ENCODE measurements at places on chromosomes 1 and 21.

DNA sequence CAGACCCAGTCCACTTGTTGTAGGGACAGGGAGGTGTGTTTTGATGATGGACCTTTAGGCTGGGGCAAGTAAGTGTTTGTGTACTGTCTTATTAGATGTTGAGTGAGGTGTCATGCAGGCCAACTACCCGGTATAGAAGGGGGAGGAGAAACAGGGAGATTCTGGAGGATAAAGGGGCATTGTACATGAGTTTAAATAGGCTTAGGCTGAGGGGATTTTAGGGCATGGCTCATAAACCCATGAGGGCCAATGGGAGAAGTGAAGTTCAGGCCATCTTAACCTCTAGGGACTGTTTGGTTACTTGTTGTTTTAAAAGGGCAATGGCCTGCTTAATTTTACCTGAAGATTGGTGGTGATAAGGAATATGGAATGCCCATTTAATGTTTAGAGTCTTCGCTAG is 38.2 kb upstream of the PLA2G5 start:
- no peak for DNase-seq

DNA sequence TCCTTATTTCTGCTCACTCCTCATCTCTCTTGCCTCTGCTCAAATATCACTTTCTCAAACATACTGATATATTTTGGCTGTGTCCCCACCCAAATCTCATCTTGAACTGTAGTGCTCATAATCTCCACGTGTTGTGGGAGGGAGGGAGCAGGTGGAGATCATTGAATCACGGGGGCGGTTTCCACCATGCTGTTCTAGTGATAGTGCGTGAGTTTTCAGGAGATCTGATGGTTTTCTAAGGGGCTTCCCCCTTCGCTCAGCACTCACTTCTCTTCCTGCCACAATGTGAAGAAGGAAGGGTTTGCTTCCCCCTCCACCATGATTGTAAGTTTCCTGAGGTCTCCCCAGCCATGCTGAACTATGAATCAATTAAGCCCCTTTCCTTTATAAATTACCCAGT is 26.6 kb downstream of the ZBTB8OS start:
- peak; percentile 35 for DNase-seq

GRCh38 chr1:7693662-7694061 is 77.4 kb upstream of the VAMP3 start:
- no peak for DNase-seq

GRCh38 chr1:109441069-109441468 is 14.8 kb upstream of the PSMA5 start:
- no peak for DNase-seq

DNA sequence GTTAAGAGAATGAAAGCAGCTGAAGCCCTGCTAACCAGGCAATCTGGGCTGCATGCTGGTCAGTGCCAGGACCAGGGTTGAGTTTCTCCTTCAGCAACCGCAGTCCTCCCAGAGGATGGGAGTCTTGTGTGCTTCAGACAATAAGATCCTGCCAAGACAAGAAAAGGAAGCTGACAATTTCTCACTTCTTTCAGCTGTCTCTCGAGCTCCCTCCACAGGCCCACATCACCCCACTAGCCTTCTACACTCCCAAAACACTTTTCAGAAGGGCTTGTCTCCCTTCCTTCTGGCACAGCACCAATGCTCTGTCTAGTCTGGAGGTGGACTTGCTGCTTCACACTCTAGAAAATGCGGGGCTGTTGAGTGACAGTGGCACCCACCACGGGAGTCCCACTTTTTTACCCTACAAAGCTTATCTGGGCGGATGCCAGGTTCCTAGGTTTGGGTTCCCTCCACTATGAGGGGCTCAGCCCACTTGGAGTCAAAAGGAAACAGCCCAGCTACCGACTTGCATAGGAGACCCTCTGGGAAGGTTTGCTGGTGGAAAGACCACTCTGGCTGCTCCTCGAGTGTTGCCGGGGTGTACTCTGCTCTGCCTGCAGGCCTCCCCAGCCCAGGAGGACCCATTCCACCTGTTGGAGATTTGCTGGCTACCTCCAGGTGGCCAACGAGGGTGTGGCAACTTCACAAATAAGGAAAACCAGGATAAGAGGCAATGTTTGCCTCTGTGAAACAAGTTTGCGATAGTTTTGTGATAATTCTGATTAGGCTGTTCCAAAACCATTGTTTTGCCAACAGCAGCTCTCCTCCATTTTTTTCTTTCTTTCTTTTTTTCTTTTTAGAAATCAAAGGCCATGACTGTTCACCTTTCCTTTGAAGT is 68.9 kb downstream of the TENT5C start:
- DNase-seq = peak; percentile 47

- no peak for DNase-seq
Measured at GRCh38 chr1:216140730-216141524, 282.3 kb downstream of the USH2A start.

GRCh38 chr1:56287721-56288120 is 291.6 kb downstream of the PLPP3 start:
- DNase-seq = no peak

DNA sequence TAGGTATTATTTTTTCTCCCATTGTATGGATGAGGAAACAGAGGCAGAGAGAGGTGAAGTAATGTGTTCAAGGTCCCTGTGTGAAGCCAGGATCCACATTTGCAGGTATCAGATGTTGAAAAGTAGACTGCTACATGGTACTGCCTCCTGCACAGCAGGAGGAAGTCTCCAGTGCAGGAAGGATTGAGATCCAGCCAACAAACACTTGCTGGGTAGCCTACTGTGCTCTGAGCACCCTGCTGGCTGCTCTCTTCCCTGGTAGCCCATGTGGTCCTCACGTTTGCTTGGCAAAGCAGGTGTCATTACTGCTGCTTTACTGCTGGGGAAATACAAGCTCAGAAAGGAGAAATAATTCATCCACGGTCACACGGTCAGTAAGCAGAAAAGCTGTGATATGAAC is 21.3 kb upstream of the GRIK3 start:
- no peak for DNase-seq

DNA sequence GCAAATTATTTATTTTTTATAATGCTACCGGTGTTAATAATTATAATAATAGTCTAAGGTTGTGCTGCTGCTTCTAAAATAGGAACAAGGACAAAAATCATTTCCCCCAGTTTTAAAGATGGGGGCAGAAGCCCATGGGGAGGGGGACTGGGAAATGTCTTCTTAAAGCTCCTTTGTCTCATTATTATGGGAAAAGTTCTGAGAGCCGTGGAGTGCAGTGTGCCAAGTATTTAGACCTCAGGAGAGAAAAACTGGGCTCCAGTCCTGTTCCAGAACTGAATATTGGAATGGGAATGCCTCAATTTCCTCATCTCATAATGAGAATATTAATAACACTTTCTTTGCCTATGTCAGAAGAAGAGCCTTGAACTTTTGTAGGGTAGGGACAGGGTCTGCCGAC is 40.9 kb upstream of the ATF3 start:
- DNase-seq = no peak

DNA sequence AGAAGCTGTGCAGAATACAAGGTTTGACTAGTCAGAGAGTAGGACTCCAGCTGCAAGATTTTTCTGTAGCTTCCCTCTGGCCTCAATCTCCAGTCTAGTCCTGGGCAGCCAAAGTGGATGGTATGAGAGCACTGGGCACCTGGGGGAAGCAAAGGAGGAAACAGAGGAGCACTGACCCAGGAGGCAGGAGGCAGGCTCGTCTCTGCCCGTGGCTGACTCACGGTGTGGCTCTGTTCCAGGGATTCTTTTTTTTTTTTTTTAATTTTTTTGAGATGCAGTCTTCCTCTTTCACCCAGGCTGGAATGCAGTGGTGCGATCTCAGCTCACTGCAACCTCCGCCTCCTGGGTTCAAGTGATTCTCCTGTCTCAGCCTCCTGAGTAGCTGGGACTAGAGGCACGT is 4.1 kb upstream of the NPPB start:
- no peak for DNase-seq

Measured in activated naive CD4-positive, alpha-beta T cell treated with Interleukin-2 at 50 U/mL for 16 hours (primary cell).